NCI-H146 (cell line): ENCODE measurements at places on chromosomes 11 and 22.
A peak's percentile ranks its signal among the peaks of the same experiment; 100 is the strongest.

- DNase-seq = no peak
These were observed 6.3 kb downstream of the NXPE2 start for GRCh38 chr11:114684636-114685035.

DNA sequence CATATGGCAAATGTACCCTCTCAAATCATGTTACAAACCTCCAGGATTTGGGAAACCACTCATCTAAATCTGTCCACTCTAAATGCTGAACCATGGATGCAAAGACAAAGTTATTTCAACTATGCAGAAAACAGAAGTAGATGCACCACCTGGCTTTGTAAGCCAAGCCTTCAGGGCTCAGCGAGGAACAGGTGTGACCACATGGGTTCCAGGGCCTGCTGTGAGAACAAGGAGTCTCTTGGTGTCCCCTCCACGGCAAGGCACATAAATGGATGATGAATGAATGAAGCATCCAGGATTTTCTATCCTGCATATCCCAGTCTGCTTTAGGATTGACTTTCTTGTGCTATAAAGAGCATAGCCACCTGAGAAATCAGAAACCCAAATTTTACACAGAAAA lies 284.5 kb downstream of the LARGE1 start:
- no peak for DNase-seq

GRCh38 chr11:130323452-130324450 lies 9.0 kb upstream of the ZBTB44 start:
- no peak for DNase-seq

DNA sequence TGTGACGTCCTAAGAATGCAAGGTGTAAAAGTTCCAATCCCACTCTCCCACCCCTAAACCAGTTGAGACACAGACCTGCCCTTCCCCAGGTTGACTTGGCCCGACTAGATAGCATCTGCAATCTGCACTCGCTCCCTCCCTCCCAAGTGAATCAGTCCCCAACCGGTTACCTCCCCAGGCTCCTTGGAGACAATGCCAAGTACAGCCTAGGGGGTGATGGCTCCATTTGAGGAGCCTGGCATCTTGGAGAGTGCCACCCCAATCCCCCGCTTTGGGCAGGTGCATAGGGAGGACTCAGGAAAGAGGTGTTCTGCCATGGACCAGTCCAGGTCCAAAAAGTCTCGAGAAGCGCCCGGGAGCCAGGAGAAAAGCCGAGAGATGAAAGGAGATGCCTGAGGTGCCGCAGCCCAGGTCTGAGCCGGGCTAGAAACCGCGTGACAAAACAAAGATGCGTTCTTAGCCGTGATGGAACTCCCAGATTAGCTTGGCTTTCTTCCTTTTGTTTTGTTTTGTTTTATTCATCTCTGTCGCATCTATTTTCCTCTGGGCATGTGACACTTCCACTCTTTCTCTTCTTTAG lies 18.7 kb upstream of the SNX32 start:
- DNase-seq = no peak

DNA sequence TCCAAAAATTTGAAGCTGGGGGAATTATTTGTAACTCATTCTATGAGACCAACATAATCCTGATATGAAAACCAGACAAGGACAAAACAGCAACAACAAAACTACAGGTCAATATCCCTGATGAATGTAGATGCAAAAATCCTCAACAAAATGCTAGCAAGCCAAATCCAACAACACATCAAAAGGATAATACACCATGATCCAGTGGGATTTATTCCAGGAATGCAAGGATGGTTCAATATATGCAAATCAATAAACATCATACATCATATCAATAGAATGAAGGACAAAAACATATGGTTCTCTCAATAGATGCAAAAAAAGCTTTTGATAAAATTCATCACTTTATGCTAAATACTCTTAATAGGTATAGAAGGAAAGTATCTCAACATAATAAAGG lies 19.4 kb upstream of the USP2 start:
- DNase-seq = no peak

- DNase-seq = no peak
These were observed 34.6 kb downstream of the RASD2 start for GRCh38 chr22:35575116-35575748.

GRCh38 chr22:39388261-39389011 lies 11.1 kb upstream of the TAB1 start:
- DNase-seq = peak; percentile 91

- DNase-seq = no peak
These were observed 18.2 kb upstream of the BMAL1 start for GRCh38 chr11:13259374-13259773.

DNA sequence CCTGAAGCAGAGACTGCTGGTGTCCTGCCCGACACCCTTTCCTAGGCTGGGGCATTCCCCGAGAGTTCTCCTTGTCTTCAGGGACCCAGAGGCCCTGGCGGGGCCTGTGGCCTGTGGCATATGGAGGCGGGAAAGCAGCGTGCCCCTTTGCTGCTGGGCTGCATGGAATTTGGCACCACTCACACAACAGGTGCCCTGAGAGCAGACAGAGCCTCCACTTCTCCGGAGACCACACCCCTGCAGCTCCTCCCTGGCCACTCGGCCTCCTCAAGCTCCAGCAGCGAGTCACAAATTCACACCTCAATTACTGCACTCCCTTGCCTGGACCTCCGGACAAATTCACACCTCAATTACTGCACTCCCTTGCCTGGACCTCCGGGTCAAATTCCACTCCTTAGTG lies 1375.2 kb downstream of the TBC1D22A start:
- DNase-seq = no peak

- DNase-seq = no peak
These were observed 37.1 kb upstream of the OR8B8 start for GRCh38 chr11:124482362-124483147.

DNA sequence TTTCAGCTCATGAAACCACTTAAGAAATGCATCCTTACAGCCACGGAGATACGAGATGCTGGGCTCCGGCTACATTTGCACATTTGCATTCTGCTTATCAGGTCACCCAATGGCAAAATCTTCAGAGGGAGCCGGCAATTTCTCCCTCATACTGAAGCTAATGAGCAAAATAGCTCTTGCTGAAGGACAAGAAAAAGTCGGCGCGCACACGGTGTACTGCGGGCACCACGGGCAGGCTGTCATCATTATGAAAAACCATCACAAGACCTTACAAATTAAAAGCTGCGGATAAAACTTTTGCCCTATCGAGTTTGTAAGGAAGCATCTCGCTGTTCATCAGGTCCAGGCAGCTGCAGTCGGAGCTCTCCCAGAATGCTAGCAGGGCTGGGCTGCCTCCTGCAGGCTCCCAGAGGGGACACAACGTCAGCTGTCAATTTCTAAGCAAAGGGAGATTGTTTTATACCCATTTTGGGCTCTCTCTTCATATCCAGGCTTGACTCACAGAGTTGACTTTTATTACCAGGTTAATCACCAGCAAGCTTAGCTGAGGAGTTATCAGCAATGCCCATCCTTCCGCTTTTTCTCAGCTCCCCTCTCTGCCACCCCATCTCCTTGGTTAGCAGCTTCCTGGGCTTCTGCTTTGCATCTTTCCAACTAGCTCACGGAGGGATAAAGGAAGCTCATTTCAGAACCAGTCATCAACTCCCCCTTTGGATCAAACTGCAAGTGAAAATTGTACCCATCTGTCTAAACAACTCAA lies 375.1 kb downstream of the OPCML start:
- DNase-seq = peak; percentile 5

DNA sequence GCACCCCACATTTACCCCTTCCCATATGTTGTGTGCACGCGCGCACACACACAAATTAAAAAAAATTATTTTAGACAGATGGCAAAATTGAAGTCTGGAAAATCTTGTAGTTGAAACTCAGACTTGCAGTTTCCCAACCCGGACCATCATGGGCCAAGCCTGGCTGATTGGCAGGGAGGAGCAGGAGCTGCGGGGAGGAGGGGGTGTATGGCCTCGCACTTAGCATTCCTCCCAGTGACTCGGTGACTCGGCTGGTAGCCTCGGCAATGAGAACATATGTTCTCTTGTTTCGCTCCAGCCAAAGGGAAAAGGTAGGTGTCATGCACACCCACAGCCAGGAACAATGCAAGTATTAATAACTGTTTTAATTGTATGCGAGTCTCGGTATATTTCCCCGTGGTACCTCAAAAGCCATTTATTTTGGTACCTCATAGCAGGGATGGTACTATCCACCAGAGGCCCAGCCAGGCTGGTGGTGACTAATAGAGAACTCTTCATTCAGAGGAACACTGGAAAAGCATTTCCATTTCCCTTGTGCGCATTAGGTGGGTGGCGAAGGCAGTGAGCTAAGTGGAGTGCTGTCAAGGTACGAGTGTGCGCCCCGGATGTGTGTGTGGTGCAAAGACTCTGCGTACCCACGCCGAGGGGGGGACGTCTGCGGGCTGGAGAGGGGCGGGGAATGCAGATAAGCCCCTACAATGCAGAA lies 92.5 kb downstream of the DSCAML1 start:
- no peak for DNase-seq

- no peak for DNase-seq
These were observed 170.5 kb downstream of the CASP12 start for GRCh38 chr11:104727768-104728167.

DNA sequence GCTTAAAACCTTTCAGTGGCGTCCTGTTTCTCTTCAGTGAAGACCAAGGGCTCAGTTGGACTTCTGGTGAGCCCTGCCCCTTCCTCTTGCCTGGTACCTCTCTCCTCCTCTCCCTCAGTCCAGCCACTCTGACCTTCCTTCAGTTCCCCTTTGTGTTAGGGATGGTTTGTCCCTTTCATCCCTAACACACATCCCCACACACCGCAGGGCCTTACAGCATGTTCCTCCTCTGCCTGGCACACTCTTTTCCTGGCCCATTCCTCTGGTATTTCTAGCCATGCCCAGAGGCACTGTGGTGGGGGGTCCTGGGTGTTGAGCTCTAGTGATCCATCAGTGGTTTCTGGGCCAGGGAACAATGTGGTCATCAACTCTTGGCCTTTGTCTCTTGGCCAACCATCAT lies 21.4 kb downstream of the GNAZ start:
- no peak for DNase-seq

- peak; percentile 51 for DNase-seq
These were observed 38.2 kb downstream of the TRIOBP start for GRCh38 chr22:37734964-37735451.

GRCh38 chr11:68525930-68526329 lies 65.4 kb downstream of the PPP6R3 start:
- no peak for DNase-seq

- no peak for DNase-seq
These were observed 23.6 kb downstream of the TSKU start for GRCh38 chr11:76806608-76807205.

- no peak for DNase-seq
These were observed 39.6 kb downstream of the SYT9 start for GRCh38 chr11:7291100-7291829.

- peak; percentile 69 for DNase-seq
These were observed 13.9 kb upstream of the TP53AIP1 start for GRCh38 chr11:128956401-128957201.

DNA sequence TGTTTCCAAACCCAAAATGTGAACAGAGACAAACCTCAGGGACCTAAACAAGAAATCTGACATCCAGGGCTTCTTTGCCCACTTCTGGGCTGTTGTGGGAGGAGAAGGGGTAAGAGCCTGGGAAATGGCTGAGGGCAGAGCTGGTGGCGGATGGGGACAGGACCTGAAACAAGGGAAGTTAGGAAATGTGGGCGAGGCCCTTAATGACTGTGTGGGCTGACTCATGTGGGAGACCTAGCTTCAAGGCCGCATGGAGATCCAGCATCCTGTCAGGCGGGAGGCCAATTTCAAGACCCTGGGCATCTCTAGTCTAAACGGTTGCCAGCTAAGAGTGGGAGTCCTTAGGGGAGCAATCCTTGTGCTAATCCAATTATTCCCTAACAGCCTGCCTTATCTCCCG lies 2.1 kb upstream of the OAF start:
- DNase-seq = no peak

GRCh38 chr22:27581688-27582087 lies 219.9 kb downstream of the MN1 start:
- no peak for DNase-seq

GRCh38 chr11:33211153-33211552 lies 46.0 kb upstream of the HIPK3 start:
- no peak for DNase-seq

GRCh38 chr11:111851636-111852035 lies 19.7 kb downstream of the ALG9 start:
- DNase-seq = no peak

DNA sequence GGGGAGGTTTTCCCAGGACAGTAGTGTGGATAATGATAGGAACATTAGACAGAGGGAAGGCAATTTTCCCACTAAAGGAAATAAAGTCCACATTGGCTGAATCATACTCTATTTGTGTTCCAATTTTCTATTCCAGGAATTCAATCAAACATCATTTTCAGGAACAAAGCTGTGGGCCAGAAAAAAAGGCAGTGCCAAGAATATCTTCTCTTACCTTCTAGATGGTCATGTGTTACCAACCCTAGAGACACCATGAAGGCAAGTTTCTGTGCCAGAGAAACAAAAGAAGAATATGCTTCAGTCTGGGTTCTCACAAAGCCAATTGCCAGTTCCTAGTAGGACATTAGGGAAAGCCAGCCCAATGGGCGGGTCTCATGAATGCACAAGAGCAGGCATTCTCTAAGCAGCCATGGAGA lies 27.5 kb downstream of the LARGE2 start:
- DNase-seq = no peak

DNA sequence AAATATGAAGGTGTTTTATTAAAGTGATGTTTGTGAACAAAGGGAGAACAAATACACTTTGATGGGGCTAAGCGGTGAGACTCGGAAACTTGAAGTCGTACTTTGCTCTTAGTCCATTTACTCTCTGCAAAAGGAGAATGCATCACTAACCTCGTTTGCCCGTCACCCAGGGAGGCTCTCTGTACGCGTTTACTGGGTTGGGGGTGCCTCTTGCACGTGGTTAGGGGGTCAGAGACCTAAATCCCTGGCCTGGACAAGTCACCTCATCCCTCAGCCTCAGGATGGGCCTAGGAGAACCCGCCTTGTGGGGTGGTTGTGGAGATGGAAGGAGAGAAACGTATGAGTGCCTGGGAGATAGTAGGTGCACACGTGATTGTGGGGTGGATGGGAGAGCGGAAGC lies 803 bp upstream of the IFT27 start:
- no peak for DNase-seq

- no peak for DNase-seq
These were observed 80.7 kb downstream of the MN1 start for GRCh38 chr22:27720860-27721259.

GRCh38 chr11:66815646-66816045 lies 27.6 kb upstream of the RCE1 start:
- no peak for DNase-seq

DNA sequence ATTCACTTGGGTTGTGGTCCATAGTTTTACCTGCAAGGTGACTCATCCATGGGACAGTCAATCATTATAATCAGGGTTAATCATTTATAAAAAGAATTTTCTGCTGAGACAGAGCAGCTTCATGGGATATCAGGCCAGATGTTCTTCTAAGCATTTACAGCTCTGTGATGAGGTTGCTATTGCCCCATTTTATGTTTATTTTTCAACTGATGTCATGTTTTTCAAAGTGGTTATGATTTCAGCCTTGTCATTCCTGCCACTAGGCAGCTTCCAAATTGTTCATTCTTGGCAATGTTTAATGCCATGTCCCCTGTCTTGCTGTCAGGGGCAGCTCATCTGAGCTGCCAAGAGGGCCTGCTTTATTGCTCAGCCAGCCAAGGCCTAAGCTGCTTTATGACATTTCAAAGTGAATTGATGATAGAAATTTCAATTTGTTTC lies 35.9 kb upstream of the ZBED5 start:
- no peak for DNase-seq

- no peak for DNase-seq
These were observed 5.1 kb downstream of the TMEM121B start for GRCh38 chr22:17115945-17116565.

GRCh38 chr11:15707971-15708370 lies 593.2 kb downstream of the INSC start:
- no peak for DNase-seq
